ENCODE measurements at places on chromosomes 16 and 17.

GRCh38 chr17:68840073-68840472, 115.1 kb downstream of the ABCA8 start:
- DNase-seq, result no peak

GRCh38 chr17:18185391-18185790, 1.8 kb downstream of the ALKBH5 start:
- DNase-seq, result no peak

GRCh38 chr16:19505600-19506303, 16.1 kb downstream of the GDE1 start:
- DNase-seq, result no peak

DNA sequence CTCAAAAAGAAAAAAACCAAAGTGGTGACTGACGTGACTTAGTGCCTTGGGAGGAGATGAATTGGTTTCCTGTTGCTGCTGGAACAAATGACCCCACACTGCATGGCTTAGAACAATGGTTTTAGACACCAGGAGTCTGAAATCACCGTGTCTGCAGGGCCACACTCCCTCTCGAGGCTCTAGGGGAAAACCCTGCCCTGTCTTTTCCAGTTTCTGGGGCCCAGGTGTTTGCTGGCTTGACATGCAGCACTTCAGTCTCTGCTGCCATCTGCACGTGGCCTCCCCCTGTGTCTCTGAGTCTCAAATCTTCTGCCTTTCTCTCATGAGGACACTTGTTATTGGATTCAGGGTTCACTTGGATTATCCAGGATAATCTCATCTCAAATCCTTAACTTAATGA, 323.8 kb upstream of the TNRC6C start:
- peak; percentile 44 for DNase-seq

GRCh38 chr17:81593105-81593871, 41.1 kb upstream of the FAAP100 start:
- DNase-seq, result no peak

DNA sequence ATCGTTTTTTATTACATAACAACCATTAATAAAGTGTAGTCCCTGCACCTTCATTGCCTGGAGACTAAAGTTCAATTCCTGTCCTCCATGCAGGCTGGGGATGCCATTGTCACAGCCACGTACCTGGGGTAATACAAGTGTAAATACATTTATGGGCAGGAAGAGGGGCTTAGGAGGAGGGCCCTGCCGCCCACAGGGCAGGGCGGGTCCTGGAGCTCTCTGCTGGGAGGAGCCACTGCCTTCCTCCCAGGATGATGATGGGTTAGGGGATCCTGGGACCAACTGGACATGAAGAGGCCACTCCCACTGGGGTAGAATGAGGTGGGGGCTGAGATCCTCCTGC, 44.1 kb upstream of the SLC38A10 start:
- DNase-seq, result no peak

GRCh38 chr16:47999595-47999994, 156.2 kb downstream of the ABCC12 start:
- DNase-seq, result no peak

GRCh38 chr17:80760511-80760911, 215.9 kb downstream of the RPTOR start:
- no peak for DNase-seq

DNA sequence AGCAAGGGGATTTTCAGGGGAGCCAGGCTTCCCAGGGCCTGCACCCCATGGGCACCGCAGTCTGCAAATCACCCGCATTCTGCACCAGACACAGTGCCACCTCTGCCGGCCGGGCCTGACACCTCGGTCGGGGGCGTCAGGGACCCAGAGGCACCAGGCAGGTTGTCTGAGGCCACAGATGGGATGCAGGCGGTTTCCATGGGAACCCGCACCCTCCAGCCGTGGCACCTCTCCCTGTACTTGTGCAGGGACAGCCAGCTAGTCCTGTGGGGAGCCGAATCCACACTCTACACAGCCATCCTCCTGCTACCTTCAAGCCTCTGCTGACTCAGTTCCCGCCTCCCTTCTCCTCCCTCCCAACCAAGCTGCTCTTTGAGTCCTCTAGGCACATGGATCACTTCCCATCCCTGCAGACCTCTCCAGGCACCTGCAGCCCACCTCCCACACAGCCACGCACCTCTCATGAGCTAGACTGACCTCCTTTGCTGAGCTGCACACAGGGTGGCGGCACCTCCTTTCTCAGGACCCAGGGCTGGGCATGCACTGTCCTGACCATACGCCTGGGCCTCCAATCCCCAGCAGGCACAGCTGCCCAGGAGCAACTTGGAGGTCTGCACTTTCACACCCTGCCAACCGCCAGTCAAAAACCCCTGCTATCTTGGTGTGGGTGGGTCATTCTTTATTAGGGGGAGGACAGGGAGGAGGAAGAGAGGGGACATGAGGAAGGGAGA, 119.5 kb downstream of the C16orf78 start:
- DNase-seq, result no peak

DNA sequence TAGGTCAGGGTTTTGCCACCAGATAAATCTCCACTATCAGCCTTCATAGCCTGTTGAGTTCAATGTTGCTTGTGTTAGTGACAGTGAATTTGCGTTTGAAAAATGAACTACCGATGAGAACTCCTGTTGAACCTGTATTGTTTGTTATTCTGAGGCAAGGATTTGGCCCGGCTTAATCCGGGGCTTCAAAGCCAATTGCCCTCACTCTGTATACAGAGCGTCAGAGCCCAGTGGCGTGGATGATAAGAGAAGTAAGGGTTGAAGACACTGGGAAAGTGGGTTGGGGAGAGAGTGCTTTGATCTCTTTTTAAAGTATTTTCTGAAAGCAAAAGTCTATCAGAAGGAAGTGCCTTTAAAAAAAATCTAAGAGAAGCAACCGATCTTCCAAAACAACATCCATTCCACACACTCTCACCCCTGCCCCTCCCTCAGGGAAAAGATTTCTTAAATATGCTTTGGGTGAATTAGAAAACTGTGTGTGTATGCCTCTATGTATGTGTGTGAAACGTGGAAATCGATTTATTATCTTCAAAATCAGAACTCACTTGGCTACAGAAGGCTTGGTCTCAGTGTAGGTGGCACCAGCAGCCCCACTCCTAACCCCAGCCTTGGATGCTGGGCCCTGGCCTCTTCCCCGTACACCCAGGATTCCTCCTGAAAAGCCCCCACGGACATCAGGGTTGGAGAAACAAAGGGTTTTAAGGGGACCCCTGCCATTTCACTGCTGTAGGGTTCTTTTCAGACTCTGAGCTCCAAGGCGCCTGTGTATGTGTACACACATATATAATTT, 8.8 kb downstream of the TBX4 start:
- DNase-seq, result no peak

GRCh38 chr16:30070490-30070889, 4.9 kb downstream of the ALDOA start:
- no peak for DNase-seq

- DNase-seq, result no peak
Observed at GRCh38 chr17:10069301-10069700, 129.1 kb downstream of the GAS7 start.

DNA sequence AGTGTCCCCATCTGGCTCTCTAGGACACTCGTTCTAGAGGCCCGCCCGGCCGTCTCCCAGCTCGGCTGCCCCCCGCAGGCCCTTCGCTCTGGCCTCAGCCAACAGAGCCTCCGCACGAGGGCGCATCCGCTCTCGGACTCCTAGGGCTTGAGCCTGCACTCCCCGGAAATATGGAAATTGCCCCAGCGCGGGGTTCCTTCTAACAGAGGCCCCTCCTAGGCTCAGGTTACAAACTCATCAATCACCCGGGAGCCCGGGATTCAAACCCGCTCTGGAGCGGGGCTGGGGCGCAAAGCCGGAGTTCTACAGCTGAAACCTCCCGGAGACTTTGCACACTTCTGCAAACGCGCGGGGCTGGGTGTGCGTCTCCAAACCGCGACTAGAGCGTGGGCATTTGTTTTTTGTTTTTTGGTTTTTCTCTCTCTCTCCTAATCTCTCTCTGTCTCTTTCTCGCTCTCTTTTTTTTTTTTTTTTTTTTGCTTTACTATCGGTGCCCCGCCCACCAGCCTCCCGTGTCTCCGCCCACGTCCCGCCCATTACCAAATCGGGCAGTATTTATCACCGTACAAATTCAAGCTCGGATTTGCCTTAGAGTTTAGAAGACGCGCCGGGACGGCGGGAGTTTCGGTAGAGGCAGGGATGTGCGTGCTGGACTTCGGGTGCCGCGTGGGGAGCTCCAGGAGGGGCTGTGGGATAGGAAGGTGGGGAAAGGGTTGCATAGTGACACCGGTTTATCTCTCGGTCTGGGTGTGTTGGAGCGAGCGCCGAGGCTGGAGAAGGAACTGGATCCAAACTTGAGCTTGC, 2.4 kb upstream of the FOXL1 start:
- DNase-seq, result peak; percentile 33

- DNase-seq, result no peak
Observed at GRCh38 chr16:64687786-64688185, 434.1 kb downstream of the CDH11 start.

DNA sequence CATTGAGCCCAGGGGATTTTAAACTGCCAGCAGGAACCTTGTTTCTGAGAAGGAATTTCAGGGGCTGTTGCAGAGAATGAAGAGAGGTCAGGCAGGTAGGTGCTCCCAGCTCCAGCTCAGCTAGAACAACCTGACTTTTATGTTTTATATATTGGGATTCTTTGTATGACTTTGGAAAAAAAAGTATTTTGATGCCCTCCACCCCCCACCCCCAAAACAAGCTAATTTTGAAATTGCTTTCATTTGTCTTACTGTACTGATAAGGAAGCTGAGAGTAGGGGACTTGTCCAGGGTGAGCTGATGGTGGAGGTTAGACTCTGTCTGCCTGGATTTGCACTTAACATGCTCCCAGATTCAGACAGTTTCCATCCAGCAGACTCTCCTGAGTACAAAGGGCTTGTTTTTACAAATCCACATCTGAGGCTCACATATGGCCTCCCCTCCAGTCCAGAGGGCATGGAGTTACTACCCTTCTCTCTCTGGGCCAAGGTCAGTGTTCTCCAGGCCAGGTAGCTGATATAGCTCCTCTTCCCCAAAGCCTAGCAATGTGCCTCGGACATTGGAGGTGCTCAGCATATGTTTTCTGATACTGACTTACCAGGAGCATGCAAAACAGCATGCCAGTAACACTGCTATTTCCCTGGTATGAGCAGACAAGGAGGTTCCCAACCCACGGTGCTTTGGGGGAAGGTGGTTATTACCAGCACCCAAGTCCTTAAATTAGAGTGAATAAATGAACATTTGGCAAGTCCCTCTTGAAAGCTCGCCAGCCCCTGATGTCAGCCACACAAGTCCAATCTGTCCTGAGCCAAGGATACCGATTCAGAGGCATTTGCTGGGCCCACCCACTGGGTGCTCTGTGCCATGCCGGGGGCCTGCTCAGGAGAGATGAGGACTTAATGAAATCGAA, 11.3 kb downstream of the STX1B start:
- no peak for DNase-seq

DNA sequence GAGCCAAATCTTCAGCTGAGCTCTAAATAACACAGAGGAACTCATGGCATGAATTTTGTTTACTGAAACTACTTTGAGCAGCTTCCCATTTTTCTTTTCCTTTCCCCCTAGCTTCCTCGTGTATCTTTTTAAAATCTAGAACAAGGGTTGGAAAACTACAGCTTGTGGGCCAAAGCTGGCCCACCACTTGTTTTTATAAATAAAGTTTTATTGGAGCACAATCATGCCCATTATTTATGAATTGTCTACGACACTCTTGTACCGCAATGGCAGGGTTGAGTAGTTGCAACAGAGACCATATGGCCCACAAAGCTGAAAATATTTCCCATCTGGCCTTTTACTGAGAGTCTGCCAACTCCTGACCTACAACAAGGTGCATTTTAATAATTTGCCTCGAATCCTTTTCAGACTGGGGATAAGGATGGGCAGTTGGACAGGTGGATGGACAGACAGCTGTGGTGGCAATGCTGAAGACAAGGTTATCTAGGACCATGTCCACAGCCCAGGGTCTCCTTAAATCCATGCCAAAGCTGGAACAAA, 87.7 kb downstream of the RMI2 start:
- no peak for DNase-seq

DNA sequence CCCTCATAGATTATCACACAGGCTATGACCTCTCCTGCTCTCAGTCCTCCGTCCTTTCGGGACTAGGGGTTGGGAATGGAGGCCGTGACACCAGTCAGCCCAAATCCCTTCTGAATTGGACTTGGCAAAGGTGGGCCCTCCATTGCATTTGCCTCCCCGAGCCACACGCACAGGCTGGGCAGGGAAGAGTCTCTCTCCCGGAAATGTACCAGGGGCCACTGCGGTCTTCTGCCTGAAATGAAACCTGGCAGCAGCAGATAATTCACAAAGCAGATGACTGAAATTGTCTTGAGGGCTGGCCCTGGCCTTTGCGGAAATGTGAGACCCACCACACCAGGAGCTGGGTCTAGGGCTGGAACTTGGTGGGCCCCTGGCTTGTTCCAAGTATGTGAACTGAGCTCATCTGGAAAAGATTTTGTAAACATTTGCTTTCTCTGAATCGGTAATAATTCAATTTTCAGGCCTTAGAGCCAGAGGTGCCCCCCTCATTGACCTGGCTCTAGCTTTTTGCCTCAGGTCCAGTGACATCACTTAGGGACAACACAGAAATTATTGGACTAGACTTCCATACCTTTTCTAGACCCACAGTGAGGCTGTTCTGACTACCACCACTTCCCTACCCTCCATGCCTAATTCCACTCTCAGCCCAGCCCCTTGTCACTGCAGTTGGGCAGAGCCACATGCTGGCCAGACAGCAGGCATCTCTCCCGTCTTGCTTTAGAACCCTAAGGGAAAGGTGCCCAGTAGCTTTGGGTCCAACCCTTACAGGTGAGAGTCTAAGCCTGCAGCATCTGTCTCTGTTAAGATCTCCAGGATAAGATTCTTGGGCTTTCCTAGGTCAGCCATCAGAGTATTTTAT, 75.2 kb downstream of the CCDC182 start:
- DNase-seq, result no peak

GRCh38 chr16:55447231-55447630, 31.8 kb upstream of the MMP2 start:
- no peak for DNase-seq

GRCh38 chr16:67914758-67915495, 16.7 kb downstream of the CTRL start:
- no peak for DNase-seq

- DNase-seq, result no peak
Observed at GRCh38 chr16:26701243-26701886, 365.4 kb upstream of the C16orf82 start.

DNA sequence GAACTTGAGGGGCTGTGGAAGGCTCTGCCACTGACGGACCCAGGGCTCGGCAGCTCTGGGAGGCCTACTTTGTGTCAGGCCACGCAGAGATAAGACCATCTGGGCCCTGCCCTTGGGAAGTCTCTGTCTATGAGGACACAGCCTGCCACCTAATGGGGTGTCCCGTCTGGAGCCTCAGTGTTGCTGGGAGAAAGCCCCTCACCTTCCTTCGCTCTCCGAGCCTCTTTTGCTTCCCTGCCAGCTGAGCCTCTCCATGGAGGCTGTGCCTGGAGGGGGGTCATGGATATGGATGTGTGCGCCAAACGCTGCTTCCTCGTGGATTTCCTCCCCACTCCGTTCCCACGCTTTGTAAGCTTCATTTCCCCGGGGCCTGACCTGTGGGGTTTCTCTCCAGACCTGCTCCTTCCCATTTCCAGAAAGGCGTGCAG, 228.8 kb downstream of the SEC14L1 start:
- no peak for DNase-seq

Data from T-helper 2 cell (primary cell).